Type B pancreatic cell (in vitro differentiated cells): ENCODE measurements at places on chromosomes 2 and 18.

DNA sequence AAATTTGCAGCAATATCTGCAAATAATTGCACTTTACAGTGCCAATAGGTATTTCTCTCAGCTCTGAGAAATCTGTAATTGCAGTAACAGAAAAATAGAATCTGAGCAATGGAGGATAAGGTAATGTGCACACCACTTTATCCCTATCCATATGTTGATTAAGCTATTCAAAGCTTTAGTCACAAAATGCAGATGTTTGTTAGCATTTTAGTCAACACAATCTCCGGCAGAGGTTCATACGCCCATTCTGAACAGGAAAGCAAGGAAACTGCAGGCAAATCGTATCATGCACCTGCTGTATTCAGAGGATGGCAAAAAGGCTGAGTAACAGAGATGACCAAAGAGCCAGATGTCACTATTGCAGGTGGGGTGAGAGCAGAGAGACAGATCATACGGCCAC, 566.2 kb upstream of the CDH2 start:
- DNase-seq = no peak

GRCh38 chr18:63322908-63323634, 3.5 kb upstream of the BCL2 start:
- no peak for DNase-seq

GRCh38 chr2:168490015-168490874, 34.2 kb downstream of the CERS6 start:
- DNase-seq = no peak

DNA sequence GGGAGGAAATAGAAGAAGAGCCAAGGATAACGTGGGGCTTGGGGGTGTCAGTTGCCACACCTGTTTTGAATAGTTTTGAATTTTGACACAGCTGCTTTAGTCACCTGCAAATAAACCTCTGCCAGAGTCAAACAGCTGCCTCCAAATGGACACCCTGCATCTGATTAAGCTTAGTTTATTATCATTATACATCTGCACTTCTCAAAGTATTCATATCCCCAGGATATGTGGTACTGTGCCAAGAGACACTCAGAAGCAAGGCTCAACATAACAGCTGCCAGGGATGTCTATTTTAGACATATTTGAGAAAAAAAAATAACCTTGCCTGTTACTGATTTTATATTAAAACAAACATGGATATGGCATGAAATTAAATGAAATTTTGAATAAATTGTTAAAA, 122.5 kb upstream of the WDR75 start:
- no peak for DNase-seq

- DNase-seq = no peak
These were observed at the start of gene SLC14A1 for GRCh38 chr18:45723567-45724355. Gene SLC14A1, plus strand, starts transcription at chr18:45724181. Its CDS starts 6,140 bp downstream, at chr18:45730321.

DNA sequence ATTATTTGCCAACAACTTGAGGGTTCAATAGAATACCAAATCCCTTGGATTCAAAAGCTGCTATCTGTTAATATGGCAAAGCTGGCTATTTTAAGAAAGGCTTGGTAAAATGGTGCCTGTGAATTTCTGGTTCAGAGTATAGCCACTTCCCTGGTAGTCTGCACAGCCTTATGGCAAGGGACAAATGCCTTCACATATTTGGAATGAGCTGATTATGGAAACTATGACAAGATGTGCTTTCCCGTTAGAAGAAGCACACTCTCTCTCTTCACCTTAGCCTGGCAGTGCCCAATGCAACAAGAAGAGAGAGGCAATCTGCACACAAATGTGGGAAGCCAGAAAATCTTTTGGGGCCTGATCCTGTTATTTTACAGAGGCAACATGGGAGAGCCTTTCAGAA, 47.5 kb upstream of the MAP3K20 start:
- no peak for DNase-seq

GRCh38 chr2:212414767-212415211, 123.8 kb downstream of the ERBB4 start:
- DNase-seq = no peak

DNA sequence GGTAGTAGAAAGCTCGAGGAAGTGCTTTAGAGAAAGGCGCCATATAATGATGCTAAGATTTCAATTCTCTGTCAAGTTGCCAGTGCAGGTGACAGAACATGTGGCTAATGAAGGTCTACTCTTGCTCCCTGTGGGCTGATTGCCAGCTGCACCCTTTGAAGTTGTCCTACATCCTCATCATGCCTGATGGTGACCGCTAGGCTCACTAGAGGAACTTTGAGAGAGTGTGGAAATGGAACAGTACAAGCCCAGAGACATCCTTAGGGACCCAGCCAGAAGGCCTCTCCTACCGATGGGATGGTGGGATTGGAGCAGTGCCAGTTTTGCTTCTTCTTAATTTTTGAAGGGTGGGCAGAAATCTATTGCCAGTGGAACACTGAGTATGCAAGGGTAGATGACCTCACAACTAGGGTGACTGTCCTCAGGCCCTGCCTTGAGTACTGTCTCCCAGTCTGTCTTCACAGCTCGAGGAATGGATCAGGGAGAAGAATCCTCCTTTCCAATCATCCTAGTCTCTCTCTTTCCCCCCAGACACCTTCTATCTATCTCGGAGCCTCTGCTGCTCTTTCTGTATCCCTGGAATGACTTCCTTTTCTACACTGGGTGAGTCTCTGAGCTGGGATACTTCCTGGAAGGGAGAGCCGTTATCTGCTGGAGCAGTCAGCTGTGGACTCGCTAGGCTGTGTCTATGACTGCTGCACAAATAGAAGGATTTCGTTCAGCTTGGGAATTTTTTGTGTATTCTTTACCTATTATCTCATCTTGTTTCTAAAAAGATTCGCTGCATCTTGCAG, 33.5 kb downstream of the LGALSL start:
- no peak for DNase-seq
